Left colon (tissue), 2 donors: ENCODE measurements at places on chromosomes 7 and 10. TPM values are rescaled to one million over a fixed set of nuclear protein-coding genes. Genes with fewer than 3 reads are reported as not detected.

DNA sequence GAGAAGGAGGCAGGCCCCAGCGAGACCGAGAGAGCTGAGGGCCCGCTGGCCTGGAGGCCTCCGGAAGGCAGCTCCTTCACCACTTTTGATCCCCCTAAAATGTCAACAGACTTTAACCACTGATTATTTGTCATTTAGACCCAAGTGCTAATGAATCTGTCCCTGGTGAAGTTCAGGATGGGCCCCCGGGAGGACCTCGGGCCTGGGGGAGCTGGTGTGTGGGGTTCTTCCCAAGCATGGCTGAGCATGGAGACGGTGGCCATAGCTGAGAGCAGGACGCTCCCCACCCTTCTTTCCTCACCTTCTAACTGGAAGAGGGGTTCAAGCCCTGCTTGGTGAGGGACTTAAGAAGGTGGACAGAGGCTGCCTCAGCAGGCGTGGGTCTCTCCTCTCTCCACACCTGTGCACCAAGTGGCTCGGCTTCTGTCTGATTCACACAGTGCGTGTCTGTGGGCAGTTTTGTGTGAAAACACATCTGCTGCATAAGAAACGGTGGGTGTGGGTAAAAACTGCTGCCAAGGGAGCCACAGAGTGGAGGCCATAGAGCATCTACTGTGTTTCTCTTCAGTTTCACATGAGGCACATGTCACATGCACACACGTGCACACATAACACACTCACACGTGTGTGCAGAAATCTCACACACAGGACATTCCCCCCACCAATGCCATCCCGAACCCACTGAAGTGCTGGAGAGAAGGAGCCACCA is 53.5 kb upstream of the VIPR2 start:
- DNase-seq: no peak

- no peak for DNase-seq
These were observed 4.6 kb upstream of the ANKRD26 start for GRCh38 chr10:27104919-27105318.

GRCh38 chr10:120177330-120177729 is 279.7 kb upstream of the PLPP4 start:
- no peak for DNase-seq

DNA sequence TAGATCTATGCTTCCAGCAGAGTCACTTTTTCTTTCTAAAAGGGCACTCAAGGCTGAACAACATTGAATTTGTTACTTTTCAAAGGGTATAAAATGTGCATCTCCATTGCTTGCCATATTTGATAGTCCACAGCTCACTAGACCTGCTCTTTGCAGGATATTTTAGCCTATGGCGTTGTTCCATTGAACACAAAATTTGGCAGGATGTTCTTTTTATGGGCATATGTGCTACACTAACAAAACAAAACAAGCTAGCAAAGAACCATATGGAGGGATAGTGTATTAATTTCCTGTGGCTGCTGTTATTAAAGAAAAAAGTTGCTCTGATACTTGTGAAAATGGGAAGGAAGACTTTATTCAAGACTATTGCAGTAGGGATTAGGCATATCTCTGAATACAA is 828.7 kb downstream of the TYW1 start:
- no peak for DNase-seq

The DYDC2 gene
- not detected for total RNA-seq
